Stimulated activated CD8-positive, alpha-beta memory T cell treated with anti-CD3 and anti-CD28 coated beads, Interleukin-7, amount 100 ng/mL, for 24 hours (primary cell): ENCODE measurements at places on chromosomes 4 and X.

GRCh38 chr4:113603911-113604310 lies 157.6 kb downstream of the CAMK2D start:
- DNase-seq = no peak

- peak; percentile 11 for DNase-seq
These were observed 3.8 kb upstream of the GUCY2F start for GRCh38 chrX:109485470-109486340.

DNA sequence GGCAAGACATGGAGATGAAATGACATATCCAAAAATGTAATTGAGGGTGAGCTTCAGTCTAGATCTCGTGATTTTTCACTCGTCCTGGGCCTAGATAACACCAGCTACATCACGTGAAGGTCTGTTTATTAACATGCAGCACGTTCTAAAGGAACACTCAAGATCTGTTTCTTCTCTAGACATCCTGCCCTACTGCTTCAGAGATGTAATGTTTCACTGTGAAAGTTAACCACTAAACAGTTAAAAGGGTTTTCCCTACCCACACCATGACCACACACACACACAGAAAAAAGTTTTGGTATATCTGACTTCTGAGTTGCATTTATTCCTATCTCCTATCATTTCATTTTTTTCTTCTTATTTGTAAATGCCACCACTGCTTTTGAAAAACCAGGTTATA lies 52.3 kb upstream of the SMIM31 start:
- no peak for DNase-seq

DNA sequence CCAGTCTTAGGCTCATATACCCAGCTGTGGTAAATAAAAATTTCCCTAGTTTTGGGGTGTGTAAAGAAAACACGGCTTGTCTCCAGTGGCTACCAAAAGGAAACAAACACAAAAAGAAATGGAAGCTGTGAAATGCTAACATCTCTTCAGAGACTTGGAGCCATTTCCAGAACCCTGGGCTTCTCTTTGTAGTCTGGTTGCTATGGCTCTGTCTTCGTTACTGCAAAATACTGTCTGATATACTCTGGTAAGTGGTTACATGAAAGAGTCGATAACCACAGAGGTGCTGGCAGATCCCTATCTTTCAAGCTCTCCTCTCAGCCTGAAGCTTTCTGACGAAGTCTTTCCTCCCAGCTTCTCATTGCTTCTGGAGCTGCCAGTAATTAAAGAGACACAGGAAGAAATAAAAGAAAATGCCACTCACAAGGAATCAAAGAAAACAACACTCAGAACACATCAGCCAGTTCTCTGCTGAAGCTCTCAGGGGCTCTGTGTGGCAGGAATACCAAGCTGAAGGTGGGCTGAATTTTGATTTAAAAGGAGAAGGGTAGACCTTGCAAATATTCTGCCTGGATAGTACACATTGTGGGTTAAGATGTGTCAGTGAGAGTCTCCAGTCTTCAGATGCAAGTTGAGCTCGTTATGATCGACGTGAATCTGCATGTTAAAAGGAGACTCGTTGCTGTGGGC lies 107.6 kb upstream of the FAM9C start:
- no peak for DNase-seq

GRCh38 chr4:156685308-156685707 lies 286.3 kb downstream of the PDGFC start:
- no peak for DNase-seq

DNA sequence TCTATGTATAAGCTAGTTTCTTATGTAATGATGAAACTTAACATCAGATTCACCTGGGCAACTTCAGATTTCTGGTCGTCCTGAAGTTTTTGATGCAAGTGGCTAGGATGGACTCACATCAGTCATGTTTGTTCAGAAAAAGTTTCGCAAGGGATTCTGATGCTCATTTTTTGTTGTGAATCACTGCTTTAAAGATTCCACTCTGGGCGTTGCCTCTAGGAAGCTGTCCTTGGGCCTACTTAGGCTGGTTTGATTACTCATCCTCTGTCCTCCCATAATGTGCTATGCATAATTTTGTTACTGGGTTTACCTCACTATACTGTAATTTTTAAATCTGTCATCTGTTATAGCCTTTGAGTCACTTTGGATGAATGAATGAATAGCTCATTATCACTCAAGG lies 30.8 kb downstream of the HERC3 start:
- DNase-seq = no peak

DNA sequence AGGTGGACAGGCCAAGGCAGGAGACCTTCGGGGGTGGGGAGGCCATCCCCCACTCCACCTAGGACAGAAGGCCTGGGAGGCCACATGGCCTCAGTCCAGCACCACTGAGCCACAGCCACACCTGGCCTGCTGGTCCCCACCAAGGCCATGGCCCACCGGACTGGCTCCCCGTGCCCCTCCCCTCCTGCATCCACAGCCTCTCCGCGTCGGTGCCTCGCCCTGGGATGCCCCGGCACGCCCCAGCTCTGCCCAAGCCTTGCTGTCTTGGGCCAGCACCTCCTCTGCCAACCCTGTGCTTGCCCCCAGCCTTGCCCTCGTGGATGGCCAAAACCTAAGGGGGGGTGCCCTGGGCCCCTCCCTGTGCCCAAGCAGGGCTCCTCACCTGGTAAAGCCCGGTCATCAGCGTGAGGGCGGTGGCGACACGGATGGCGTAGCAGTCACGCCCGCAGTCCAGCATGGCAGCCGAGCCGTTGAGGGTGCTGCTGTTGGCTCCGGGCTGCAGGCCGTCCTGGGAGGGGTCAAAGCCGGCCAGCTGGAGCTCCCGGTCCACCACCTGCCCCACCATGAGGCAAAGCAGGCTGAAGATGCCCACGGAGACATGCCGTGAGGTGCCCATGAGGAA lies 2.3 kb downstream of the SLC26A1 start:
- no peak for DNase-seq

DNA sequence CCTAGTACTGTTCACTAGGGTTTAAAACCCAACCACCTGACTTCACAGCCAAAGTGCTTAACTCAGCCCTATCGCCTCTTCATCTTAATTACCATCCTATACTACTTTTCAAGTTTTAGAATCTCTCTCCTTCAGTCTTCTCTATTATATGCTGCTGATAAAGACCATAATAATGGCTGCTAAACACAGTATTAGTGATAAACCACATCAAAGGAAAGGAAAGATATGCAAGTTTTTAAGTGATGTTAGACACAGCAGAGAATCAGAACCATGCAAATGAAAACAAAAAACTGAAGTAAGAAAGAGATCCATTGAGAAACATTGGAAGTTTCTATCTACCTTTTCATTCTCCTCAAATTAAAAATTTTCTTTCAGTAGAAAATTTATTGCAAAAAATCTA lies 100.8 kb downstream of the REELD1 start:
- no peak for DNase-seq

- no peak for DNase-seq
These were observed 203.5 kb upstream of the TET2 start for GRCh38 chr4:104942990-104943743.

GRCh38 chr4:84973856-84974255 lies 7.4 kb upstream of the WDFY3 start:
- no peak for DNase-seq

GRCh38 chr4:5266991-5267390 lies 215.7 kb downstream of the STK32B start:
- no peak for DNase-seq

DNA sequence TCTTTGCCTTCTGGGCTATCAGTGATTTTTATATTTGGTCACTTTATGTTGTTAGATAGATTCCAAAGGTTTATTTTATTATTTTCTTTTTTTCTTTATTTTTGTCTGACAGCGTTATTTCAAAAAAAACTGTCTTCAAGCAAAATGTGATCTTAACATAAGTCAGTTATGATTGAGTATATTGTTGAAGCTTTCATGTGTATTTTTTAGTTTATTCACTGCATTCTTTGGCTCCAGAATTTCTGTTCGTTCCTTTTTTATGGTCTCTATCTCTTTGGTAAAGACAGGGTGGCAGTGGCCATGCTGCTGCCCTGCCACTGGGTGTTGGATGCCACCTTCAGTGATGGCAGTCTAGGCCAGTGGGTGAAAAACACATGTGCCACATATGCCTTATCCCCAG lies at the start of gene MAGEC3:
MAGEC3 (plus strand) TSS at position 301 of the 400 bp plus-strand sequence; CDS start at position 301, 0 bp downstream.
- DNase-seq = no peak

GRCh38 chr4:7756561-7757355 lies 182.9 kb downstream of the AFAP1 start:
- DNase-seq = no peak

DNA sequence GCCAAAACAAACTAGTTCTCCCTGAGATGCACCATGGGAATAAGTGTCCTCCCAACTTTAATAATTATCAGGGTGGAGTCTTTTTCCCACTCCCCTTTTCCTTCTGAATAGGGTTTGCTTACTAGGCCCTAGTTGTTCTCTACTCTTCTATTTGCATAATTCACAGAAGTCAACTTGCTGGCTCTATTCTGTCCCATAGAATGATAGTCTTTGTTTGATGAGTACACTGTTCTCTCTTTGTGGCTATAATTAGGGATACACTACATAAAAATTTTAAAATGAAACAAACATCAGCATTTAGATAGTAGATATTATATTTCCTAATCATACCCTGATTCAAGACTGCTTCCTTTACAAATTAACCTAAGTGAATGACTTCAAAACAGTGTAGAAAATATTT lies 10.3 kb downstream of the PDHA2 start:
- no peak for DNase-seq

DNA sequence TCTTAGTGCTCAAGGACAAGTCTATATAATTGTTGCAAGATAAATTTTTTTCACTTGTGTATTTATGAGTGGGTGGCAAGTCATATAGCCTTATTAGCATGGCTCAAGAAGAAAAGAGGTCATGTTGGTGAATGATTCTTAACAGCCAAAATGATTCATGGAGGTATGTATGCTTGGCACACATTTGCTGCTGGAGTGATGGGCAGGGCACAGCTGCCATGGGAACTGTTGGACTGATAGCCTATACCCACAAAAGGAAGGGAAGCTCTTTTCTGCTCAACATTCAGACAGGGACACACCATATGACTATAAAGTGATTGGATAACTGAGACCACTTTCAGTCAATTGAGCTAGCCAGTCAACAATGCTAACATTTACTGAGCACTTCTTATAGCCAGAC lies 46.8 kb upstream of the PITX2 start:
- DNase-seq = no peak

GRCh38 chr4:100870940-100871772 lies 353.3 kb upstream of the EMCN start:
- no peak for DNase-seq

DNA sequence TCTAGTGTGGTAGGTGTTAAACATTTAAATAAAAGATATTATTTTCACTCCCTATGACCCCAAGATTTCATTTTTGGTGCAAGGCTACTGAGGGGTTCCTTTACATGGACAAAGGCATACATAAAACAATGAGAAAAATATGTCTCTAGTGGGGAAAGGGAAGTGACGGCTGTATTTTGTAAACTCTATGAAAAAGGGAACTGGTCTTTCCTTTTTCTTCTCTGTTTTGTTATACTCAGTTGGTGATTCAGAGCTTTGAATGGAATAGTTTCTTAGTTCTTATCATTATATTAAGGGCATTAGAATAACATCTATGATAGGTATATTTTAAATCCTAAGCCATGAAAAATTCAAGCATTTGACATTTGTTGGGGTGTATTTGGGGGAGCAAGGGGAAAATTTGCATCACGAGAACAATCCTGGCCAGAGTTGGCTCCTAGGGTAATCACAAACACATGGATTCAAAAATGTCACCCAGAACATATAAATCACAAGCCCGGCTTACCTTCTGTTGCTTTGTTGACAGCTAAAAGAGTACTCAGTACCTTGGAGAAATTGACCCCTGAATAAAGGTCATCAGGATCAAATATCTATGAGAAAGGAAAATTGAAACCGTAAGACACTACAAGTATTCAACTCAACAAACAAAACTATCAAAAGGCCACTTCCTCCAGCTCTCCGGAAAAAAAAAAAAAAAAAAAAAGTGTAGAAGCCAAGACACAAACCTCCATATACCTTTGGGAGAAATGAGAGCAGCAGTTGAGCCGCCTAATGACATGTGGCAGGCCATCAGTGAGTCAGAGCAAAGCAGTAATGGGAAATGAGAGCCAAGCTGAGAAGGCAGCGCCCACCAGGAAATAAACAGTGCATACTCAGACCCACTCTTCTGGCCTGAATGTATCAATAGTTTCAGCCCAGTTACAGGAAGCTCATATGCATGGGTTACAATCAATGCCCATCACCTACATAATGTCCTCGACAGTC lies 33.4 kb downstream of the ARHGEF6 start:
- DNase-seq = no peak

- DNase-seq = no peak
These were observed 73.2 kb downstream of the SLC4A4 start for GRCh38 chr4:71411981-71412380.

GRCh38 chr4:82618103-82618720 lies 56.4 kb upstream of the TMEM150C start:
- DNase-seq = no peak

DNA sequence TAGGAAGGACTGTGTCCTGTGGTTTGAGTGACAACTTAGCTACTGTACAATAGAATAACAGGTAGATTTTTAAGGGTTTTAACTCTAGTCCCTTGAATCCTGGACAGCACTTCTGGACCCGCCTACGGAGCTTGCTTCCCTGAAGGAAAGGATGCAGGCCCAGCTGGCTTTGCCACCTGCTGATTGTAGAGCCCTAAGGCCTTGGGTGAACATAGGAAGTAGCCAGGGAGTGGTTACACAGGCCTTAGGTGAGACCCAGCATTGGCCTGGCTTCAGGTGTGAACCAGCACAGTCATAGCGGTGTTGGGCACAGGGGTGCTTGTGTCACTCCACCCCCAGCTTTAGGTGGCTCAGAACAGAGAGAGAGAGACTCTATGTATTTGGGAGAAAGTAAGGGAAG lies 413.5 kb downstream of the GRIA2 start:
- no peak for DNase-seq

DNA sequence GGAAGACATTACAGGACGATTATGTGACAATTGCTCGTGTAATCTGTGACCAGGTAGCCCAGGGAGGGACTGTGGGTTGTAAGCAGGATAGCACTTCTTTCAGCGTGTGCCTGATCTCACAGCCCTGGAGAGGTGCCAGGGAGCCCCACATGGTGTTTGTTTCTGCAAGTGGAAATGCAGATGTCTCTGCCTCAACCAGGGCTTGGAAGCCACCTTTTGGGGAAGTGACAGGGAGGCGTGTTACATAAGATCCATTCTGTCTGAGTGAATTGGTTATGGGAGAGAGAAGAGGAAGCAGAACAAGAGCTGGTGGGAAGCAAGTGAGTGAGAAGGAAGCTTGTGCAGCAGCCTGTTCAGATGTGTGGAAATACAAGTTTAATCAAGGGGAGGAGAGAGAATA lies 104.5 kb upstream of the GATB start:
- DNase-seq = no peak

- DNase-seq = no peak
These were observed 470.5 kb downstream of the PCDH7 start for GRCh38 chr4:31190671-31191070.

GRCh38 chr4:36392024-36392423 lies 110.6 kb downstream of the DTHD1 start:
- DNase-seq = no peak

DNA sequence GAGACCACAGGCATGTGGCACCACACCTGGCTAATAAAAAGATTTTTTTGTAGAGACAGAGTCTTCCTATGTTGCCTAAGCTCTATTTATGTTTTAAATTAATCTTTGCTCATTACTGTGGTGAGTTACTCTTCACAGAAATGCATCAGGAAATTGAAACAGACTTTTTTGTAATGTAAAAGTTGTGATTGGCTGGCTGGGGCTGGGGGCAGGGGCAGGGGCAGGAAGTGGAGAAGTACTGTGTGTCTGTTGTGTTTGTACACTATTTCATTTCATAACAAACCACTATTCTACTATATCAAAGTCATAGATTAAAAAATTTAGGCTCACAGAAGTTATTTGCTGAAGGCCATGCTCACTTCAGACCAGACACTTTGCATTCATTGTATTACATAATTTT lies 19.1 kb upstream of the ABRAXAS1 start:
- DNase-seq = no peak
